Hindlimb muscle (tissue), 1 donor: ENCODE measurements at places on chromosomes 5 and 9. TPM values are rescaled to one million over a fixed set of nuclear protein-coding genes. Genes with fewer than 3 reads are reported as not detected.

GRCh38 chr9:82332018-82332773, 343.6 kb downstream of the SPATA31D1 start:
- DNase-seq, result no peak

PHF2 gene
- polyA plus RNA-seq, result 40.8 TPM

DNA sequence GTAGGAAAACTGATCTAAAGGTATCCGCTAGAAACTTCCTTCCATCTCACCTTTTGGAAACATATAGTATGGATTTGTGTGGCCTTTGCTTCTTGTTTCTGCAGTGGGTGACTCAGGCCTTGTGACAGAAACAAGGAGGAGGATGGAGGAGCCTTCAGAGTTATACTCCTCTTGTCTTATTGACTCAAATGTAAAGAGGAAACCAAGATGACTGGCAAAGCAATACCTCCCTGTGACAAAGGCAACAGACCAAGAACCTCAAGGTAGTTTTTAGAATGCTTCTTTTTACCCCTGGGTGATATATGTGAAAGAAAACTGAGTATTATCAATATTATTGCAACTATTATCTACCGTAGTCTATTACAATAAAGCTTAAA, 123.3 kb upstream of the SLIT3 start:
- DNase-seq, result no peak

ZNF346 gene
- polyA plus RNA-seq, result 16.5 TPM

DNA sequence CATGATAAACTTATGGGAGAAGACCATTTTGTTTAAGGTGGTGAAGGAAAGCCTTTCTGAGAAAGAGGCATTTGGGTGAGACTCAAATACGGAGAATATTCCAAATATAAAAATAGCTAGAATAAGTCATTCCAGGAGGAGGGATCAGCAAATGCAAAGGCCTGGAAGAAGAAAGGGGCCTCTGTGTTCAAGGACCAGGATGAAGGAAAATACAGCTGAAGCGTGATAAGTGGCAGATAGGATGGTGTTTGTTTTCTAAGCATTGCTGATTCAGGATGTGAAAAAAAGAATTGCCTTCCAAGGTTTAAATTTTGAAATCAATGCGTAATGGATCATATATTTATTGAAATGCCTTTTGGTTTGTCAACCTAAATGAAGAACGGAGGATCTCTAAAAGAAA, 59.4 kb upstream of the CAST start:
- DNase-seq, result no peak

TMEM252 gene
- 1.8 TPM for polyA plus RNA-seq
